ENCODE measurements at places on chromosomes 5 and 9.

GRCh38 chr9:99336005-99336404, 113.9 kb downstream of the SEC61B start:
- no peak for DNase-seq

DNA sequence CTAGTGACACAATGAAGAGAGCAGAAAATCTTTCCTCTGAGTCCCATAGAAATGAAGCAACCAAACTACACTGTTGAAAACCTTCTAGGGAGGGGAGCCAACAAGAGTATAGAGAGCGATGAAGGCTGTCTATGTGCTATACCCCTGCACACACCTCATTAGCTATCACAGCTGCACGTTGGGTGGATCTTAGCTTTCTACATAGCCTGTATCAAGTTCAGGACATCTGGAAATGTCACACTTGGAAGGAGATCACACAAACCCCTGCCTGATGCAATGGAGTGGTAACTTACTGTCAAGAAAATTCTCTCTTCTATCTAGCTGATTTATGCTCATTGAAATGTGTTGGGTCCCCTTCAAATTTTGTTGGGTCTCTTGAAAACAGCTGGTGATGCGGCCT, 127.0 kb upstream of the NTRK2 start:
- DNase-seq, result no peak

GRCh38 chr9:90547896-90548295, 94.7 kb downstream of the DIRAS2 start:
- no peak for DNase-seq

GRCh38 chr5:81310402-81311063, 9.1 kb downstream of the ZCCHC9 start:
- no peak for DNase-seq
